ENCODE measurements at places on chromosomes 3 and 15. TPM values are rescaled to one million over a fixed set of nuclear protein-coding genes. Genes with fewer than 3 reads are reported as not detected.

Gene GOLGA8J
- total RNA-seq: not detected

Gene IL16
- 0.07 TPM for total RNA-seq

Gene TM4SF4
- total RNA-seq: not detected

Gene NRROS
- total RNA-seq: 0.07 TPM

Gene HESX1
- 0.43 TPM for total RNA-seq

Gene OSTN
- total RNA-seq: not detected

Gene DNAH12
- under 0.01 TPM for total RNA-seq

Gene SI
- not detected for total RNA-seq

Gene OXTR
- total RNA-seq: 0.68 TPM

Gene CPNE4
- 0.28 TPM for total RNA-seq

Gene CHCHD6
- 20.5 TPM for total RNA-seq

Gene MCF2L2
- 0.68 TPM for total RNA-seq

Gene LEKR1
- total RNA-seq: 0.68 TPM

Gene IQCF5
- not detected for total RNA-seq

Gene LMCD1
- total RNA-seq: 2.4 TPM

Gene GP9
- not detected for total RNA-seq

Gene SCN11A
- under 0.01 TPM for total RNA-seq

Gene NECTIN3
- total RNA-seq: 2.4 TPM

Gene PRRT3
- total RNA-seq: 0.34 TPM

Gene TMEM40
- total RNA-seq: 35.4 TPM

Gene NR1I2
- total RNA-seq: under 0.01 TPM

Gene CDHR4
- total RNA-seq: not detected

Gene GOLGA8Q
- 1.6 TPM for total RNA-seq

Gene TEX55
- not detected for total RNA-seq

Gene SPPL2A
- total RNA-seq: 112 TPM

Data from nasal cavity respiratory epithelium epithelial cell of viscerocranial mucosa (primary cell).